Chondrocyte (in vitro differentiated cells): ENCODE measurements at places on chromosomes 1 and 21. TPM values are rescaled to one million over a fixed set of nuclear protein-coding genes. Genes with fewer than 3 reads are reported as not detected.

The SAMSN1 gene
- total RNA-seq = not detected in 3 replicates

The GSTM5 gene
- not detected in 3 replicates for total RNA-seq

- DNase-seq = no peak
Observed at GRCh38 chr1:222653178-222653827, 35.4 kb downstream of the MIA3 start.

- DNase-seq = no peak
Observed at GRCh38 chr1:235342039-235342438, 13.7 kb downstream of the GGPS1 start.

DNA sequence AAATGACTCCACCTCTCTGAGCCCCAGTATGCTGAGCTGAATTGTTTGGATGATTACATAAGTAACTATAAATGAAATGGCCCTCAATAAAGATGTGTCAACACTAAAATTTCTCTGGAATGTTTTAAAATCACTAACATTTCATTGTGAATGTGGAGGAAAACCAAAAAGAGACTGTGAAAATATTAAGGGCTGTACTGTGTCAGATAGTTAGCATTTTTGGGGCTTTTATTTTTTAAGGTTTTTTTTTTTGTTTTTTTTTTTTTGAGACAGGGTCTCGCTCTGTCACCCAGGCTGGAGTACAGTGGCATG, 6.3 kb downstream of the MYOC start:
- no peak for DNase-seq
